ENCODE measurements at places on chromosomes 6 and 20.

GRCh38 chr6:15389084-15389764 lies 143.4 kb downstream of the JARID2 start:
- no peak for DNase-seq

- no peak for DNase-seq
Measured at GRCh38 chr6:21426841-21427490, 166.6 kb upstream of the SOX4 start.

DNA sequence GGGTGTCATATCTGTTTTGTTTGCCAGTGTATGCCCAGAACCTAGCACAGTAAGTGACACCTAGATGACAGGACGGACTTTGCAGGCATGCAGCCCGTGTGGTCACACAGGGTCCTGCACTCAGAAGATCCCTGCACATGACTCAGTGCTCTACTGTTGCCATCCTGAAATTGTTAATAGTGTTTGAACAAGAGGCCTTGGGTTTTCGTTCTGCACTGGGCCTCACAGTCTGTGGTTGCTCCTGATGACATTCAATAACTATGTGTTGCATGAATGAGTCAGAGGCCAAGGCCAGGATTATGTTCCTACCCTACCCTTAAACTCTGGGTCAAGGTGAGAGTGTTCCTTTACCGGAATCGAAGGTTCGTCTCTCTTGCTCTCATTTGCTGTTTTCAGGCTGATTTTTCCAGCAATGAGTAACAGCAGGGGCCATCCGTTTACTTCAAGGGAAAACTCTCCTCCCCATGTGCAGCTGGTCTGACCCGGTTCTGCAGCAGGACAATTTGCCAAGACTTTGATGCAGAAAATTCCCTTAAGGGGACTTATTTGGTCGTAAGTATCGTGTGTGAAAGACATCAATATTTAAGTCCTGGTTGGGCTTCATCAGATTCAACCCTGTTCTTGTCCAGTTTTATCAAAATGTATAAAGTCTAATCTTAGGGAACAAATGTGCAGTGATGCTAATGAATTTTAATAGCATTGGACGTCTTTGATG lies 13.0 kb upstream of the PFDN4 start:
- DNase-seq, result no peak

GRCh38 chr6:116256694-116257093 lies 2.8 kb upstream of the TSPYL4 start:
- DNase-seq, result no peak

GRCh38 chr6:27238010-27238983 lies 9.2 kb upstream of the PRSS16 start:
- no peak for DNase-seq
